ENCODE measurements at places on chromosomes 4 and X.

DNA sequence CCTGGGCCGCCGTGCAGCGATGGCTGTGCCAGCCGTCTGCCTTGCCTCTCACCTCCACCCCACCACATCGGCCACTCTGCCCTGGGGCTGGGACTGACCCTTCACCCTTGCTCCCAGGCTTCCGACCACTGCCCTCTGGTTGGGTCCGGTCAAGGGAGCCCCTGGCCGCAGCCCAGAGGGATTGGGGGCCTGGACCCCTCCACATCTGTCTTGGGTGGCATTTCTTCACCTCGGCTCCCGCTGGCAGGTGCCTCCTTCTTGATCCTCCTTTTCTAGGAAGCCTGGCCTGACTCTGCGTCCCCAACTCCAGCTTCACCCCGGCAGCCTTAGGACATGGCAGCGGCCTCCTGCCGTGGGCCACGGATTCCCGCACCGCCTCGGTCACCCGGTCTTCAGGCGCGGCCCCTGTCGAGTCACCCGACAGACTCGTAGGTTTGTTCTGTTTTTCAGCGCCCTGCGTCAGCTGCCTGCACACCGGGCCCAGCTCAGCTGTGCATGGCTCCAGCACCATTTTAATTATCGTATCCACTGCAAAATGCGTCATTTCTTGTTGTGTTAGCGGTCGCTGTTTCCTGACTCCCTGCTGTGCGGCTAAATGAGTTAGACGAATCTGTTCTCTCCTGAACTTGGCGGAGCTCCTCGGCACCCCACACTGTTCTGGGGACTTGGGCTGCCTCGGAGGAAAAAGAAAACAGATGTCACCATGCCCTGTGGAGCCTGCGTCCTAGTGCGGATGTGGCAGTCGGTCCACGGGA, 124.0 kb downstream of the FAM53A start:
- no peak for DNase-seq

DNA sequence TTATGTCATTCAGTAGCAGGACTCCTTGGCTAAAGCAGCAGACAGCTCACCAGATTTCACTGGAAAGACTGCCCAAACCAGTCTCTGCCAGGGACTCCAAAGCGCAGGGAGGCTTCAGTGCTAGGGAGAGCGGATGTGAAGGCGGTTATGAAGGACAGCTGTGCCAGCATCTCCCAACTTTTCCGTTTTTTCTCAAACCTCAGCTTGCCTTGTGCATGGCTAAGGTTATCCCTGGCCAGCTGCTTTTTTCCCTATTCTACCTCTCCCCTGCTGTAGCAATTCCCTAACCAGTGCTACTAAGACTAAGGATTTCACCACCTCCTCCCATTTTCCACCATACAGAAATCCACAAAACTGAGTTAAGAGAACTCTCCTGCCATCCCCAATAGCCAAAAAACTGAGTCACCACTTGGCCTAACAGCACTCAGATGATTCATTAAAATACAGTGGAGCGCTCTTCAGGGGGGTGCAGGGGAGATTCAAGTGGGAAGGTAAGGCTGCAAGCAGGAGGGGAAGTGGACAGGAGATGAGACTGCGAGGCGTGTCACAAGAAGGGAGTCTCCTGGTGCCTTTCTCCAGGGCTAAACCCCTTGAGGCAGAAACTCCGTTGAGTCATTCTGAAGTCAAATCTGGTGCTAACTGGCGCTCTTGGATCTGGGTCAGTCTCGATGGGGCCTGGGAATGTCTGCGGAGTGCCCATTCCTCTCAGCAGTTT, 90.7 kb downstream of the PALLD start:
- DNase-seq: no peak

- DNase-seq: no peak
Measured at GRCh38 chr4:146846882-146847281, 98.8 kb downstream of the TTC29 start.

DNA sequence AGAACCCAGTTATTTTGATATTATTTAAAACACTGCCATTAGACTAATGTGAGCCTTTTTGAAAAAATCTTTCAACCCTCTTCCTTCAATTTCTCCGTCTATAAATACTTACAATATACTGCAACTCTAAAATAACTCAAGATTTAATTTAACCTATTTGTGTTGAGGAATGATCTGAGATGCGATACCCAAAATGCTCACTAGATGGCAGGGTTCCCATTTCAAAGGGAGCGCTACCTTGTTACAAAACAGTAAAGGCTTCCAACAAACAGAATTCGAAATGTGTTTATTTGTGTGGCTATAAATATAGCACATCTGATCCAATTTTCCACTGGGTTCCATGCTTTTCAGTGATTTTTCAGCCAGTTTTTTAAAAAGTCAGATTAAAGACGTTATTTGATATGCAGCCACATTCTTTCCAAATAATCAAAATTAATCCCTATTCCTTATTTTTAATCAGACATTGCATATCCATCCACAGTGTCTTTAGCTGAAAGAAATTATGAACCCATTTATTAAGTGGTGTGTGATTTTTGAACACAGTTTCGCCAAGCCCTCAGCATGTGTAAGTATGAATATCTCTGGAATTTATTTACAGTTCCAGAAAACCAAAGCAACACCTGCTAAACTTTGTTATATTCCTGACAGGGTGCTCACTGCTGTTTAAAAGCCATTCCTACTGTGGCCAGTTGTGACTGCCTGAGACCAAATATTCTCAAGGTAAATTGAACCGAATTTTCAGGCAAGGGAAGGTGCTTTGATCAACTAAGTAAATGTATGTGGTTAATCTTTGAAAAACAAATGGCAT, 668.0 kb upstream of the LCORL start:
- no peak for DNase-seq

- DNase-seq: no peak
Measured at GRCh38 chrX:47936940-47937317, 66.9 kb downstream of the ZNF182 start.

DNA sequence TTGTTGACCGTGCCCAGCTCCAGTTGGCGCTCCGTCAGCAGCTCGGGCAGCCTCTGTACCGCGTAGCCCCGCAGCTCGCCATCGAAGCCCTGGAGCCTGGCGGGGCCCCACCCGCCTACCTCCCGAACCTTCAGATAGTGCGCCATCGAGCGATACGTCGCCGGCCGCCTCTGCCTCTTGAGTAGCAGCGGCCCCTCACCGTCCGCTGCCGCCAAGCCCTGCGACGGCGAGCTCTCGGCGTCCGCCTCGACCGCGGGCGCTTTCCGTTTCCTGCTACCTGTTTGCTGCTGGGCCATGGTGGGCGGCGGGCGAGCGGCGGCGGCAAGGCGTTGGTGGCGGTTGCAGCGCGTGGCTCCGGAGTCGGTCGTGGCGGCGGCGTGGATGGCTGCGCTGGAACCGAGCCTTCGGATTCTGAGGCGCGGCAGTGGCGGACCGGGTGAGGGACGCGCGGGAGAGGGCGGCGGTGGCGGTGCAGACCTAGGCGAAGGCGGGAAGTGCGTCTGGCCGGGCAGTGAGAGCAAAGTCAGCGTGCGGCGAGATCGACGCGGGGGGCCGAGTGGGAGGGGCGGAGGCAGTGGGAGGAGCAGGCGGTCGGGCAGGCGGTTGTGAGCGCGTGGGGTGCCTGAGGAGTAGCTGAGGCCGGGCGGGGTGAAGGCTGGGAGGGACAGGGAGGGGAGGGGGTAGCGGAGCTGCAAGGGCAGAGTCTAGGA, at the start of gene DCAF12L1:
Gene DCAF12L1 (minus strand): TSS at position 502 of the 710 bp plus-strand sequence. CDS start 206 bp downstream, at position 296.
- no peak for DNase-seq

GRCh38 chr4:106362086-106362825, 6.3 kb downstream of the GIMD1 start:
- DNase-seq: no peak

DNA sequence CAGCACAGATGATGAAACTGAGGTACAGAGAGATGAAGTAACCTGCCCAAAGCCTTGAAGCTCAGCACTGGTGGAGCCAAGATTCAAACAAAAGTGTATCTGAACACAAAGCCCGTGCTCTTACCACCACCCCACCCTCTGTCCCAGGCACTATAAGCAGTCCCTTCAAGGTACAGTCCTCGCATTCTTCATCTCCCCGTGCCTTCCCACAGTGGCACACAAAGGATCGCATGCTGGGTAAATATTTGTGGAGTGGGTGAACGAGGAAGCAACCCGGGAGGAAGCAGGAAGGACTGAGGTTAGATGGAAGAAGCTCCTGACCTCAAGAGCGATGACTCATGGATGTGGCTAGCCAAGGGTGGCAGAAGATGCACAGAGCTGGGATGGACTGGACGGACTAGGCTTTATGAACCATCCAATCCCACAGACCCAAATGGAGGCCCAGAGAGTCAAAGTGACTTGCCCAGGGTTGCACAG, 18.4 kb downstream of the IQSEC2 start:
- DNase-seq: no peak

- DNase-seq: no peak
Measured at GRCh38 chr4:187606581-187606980, 389.0 kb upstream of the ZFP42 start.

- no peak for DNase-seq
Measured at GRCh38 chr4:110629214-110629754, 6.4 kb upstream of the PITX2 start.

DNA sequence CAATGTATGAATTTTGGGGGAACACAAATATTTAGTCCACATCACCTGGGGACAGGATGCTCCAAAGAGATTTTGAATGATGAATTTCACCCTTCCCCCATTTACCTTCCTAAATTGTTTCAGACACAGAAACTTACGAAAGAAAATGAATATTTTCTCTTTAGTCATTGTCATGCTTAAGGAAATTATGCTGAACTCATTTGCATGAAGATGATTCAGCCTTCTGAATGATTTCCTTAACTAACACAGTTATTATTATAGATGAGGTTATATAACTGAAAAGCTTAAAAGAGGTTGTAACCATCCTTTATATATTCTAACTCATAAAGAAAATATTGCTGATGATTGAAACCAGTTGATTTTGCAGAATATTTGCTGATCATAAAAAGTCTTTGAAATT, 61.1 kb downstream of the KCNIP4 start:
- no peak for DNase-seq

GRCh38 chr4:18025288-18025687, 3.7 kb upstream of the LCORL start:
- DNase-seq: no peak

GRCh38 chr4:130028552-130028951, 932.6 kb downstream of the C4orf33 start:
- DNase-seq: no peak

GRCh38 chr4:99117876-99118693, 26.0 kb downstream of the ADH4 start:
- no peak for DNase-seq

GRCh38 chrX:7446815-7447214, 298.9 kb upstream of the PUDP start:
- DNase-seq: no peak

- no peak for DNase-seq
Measured at GRCh38 chr4:165785337-165785736, 87.7 kb upstream of the TLL1 start.
